ENCODE measurements at places on chromosomes 6 and 20.

GRCh38 chr20:42985628-42986027, 204.1 kb downstream of the PTPRT start:
- H3K27ac ChIP-seq: no peak overlapping the region
- no peaks in the 10 kb centered on the region for H3K4me1 ChIP-seq
- no peak for DNase-seq
- H3K4me3 ChIP-seq: no peak overlapping the region

- no peak overlapping the region for H3K27ac ChIP-seq
- H3K27me3 ChIP-seq: no peaks in the 10 kb centered on the region
- no peaks in the 10 kb centered on the region for H3K4me1 ChIP-seq
- no peak overlapping the region for H3K4me3 ChIP-seq
- DNase-seq: no peak
Measured at GRCh38 chr6:140355476-140355875, 981.0 kb upstream of the CITED2 start.

- H3K36me3 ChIP-seq: no peaks in the 10 kb centered on the region
- H3K27ac ChIP-seq: no peak overlapping the region
- no peak for DNase-seq
Measured at GRCh38 chr6:157233686-157234085, 89.6 kb downstream of the TMEM242 start.

GRCh38 chr20:57647006-57647932, 27.0 kb upstream of the ZBP1 start:
- H3K27me3 ChIP-seq: no peaks in the 10 kb centered on the region
- DNase-seq: peak; percentile 2
- H3K36me3 ChIP-seq: no peaks in the 10 kb centered on the region
- H3K4me3 ChIP-seq: no peak overlapping the region
- H3K4me1 ChIP-seq: peaks cover 3% of the 10 kb centered on the region

- H3K27ac ChIP-seq: no peak overlapping the region
- H3K36me3 ChIP-seq: no peaks in the 10 kb centered on the region
- no peaks in the 10 kb centered on the region for H3K27me3 ChIP-seq
- H3K4me1 ChIP-seq: no peaks in the 10 kb centered on the region
- DNase-seq: peak; percentile 33
- no peak overlapping the region for H3K4me3 ChIP-seq
Measured at GRCh38 chr20:49385465-49385864, 97.0 kb downstream of the KCNB1 start.

DNA sequence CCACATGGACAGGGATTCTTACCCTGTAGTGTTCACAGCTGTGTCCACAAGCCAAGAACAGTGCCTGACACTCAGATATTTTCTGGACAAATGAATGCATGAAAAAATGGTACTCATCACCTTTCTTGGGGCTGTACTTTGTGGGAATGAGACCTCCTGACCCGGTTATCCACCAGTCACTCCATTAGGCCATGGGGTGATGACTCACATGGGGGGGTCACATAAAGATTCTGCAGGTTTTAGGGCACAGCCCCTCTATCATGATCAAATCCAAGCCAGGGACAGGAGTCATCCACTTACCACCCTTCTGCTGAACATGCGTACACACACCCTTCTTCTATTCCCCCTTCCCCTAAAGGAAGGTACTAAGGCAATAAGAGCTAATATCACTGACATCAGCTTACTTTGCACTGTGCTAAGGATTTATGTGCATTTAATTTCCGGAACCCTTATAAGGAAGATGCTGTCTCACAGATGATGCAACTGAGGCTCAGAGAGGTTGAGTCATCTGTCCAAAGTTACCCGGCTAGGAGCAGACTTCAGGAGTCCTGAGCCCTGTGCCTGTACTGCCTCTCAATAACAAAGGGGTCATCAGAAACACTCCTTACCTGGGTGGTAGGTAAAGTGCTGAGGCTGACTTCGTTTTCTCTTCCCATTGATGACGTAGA, 107.8 kb downstream of the NFATC2 start:
- peaks cover 10% of the 10 kb centered on the region for H3K4me1 ChIP-seq
- no peak overlapping the region for H3K4me3 ChIP-seq
- H3K27me3 ChIP-seq: no peaks in the 10 kb centered on the region
- H3K36me3 ChIP-seq: no peaks in the 10 kb centered on the region

All from hepatocyte (in vitro differentiated cells).